ENCODE measurements at places on chromosomes 11 and 22.
A peak's percentile ranks its signal among the peaks of the same experiment; 100 is the strongest.

GRCh38 chr22:44660051-44660830 is 41.8 kb upstream of the PRR5 start:
- no peak overlapping the region for H3K27ac ChIP-seq
- peaks cover 4% of the 10 kb centered on the region for H3K27me3 ChIP-seq
- DNase-seq, result no peak
- H3K36me3 ChIP-seq, result no peaks in the 10 kb centered on the region
- peaks cover 35% of the 10 kb centered on the region for H3K4me1 ChIP-seq

- H3K27ac ChIP-seq, result no peak overlapping the region
- peaks cover 7% of the 10 kb centered on the region for H3K27me3 ChIP-seq
- DNase-seq, result peak; percentile 60
- no peaks in the 10 kb centered on the region for H3K36me3 ChIP-seq
- peaks cover 3% of the 10 kb centered on the region for H3K4me1 ChIP-seq
These were observed 11.5 kb downstream of the P2RX3 start for GRCh38 chr11:57349491-57350274.

DNA sequence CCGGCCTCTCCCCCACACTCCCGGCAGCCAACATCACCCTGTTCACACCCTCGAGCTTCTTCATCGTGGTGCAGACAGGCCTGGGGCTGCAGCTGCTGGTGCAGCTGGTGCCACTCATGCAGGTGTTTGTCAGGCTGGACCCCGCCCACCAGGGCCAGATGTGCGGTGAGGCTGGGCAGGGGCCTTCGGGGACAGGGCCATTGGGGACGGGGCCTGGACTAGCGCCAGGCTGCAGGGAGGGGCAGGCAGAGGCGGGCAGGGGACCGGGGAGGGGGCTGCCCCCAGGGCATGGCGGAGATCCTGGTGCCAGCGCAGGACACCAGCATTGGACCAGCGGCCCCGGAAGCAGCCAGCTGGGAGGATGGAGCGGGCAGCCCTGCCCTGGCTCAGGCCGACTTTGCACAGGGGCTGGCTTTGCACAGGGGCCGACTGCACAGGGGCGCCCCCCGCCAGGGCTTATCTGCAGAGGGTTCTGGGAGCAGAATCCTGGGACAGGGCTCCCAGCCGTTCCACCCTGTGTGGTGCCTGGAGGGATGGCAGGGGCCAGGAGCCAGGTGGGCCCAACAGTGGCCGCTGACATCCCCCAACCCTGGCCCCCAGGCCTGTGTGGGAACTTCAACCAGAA is 8.6 kb downstream of the MUC5B start:
- no peaks in the 10 kb centered on the region for H3K4me1 ChIP-seq
- H3K27me3 ChIP-seq, result no peaks in the 10 kb centered on the region
- no peak overlapping the region for H3K4me3 ChIP-seq
- no peak overlapping the region for H3K27ac ChIP-seq

GRCh38 chr22:18980829-18981228 is 44.7 kb upstream of the PRODH start:
- H3K4me1 ChIP-seq, result no peaks in the 10 kb centered on the region
- no peaks in the 10 kb centered on the region for H3K27me3 ChIP-seq
- no peak overlapping the region for H3K27ac ChIP-seq

DNA sequence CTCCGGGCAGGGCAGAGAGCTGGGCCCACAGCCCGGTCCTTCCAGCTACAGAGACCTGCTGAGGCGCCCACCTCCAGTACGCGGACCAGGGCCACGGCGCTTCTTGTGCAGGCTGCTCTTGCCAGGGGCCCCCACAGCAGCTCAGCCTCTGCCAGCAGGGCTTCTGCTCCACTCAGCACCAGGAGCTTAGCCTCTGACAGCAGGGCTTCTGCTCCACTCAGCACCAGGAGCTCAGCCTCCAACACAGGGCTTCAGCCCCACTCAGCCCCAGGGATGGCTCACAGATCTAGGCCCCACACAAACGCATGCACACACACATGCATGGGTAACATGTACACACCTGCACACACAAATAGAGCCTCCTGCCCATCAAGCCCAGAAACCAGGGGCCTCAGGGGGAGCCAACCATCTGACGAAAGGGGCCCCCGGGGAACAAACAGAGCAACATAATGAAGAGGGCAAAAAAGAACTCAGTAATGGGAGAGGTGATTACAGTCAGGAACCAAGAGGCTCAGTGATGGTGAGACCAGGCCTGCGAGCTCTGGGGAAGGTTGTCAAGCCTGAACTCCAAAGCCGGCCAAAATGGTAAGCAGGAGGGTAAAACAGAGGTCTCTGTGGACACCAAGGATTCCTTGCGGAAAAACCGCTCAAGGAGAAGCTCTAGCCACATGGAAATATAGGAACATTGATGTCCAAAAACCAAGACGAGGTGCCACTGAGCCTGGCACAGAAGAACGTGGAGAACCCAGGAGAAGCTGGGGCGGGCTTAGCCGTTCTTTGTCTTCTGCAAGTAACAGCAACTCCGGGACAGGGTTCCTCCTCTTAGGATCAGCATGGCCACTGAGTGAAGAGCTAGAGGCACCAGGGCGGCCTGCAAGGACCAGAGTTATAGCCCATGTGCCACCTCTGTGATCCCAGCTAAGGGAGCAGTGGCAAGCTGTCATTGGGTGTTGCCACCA is 46.5 kb downstream of the GNB1L start:
- no peak overlapping the region for H3K27ac ChIP-seq
- H3K36me3 ChIP-seq, result no peaks in the 10 kb centered on the region
- DNase-seq, result no peak

- DNase-seq, result no peak
- H3K36me3 ChIP-seq, result no peaks in the 10 kb centered on the region
- peaks cover 27% of the 10 kb centered on the region for H3K4me1 ChIP-seq
- peak overlapping the region; percentile 91 for H3K27ac ChIP-seq
- peak overlapping the region; percentile 72 for H3K4me3 ChIP-seq
These were observed 10.9 kb downstream of the PIM3 start for GRCh38 chr22:49971232-49972162.

DNA sequence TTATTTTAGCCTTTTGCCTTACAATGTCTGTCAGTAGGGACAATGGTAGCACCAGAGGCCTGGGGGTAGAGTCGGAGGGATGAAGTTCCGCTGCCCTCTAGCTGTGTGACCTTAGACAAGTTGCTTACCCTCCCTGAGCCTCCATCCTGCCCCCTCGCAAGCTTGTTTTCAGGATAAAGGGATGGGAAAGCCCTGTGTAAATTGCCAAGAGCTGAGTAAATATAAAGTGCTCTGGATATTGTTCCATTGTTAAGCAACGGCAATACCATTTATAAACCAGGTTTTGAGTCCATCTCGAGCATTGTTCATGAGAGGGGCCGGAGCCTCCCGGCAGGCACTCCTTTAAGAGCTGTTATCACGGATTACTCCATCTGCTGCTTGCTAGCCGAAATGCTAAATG is 72.9 kb downstream of the ZBTB16 start:
- H3K27me3 ChIP-seq, result no peaks in the 10 kb centered on the region
- H3K36me3 ChIP-seq, result no peaks in the 10 kb centered on the region
- H3K4me1 ChIP-seq, result peaks cover 31% of the 10 kb centered on the region
- H3K4me3 ChIP-seq, result no peak overlapping the region
- no peak overlapping the region for H3K27ac ChIP-seq

- DNase-seq, result no peak
- H3K27me3 ChIP-seq, result no peaks in the 10 kb centered on the region
- peaks cover 51% of the 10 kb centered on the region for H3K36me3 ChIP-seq
- H3K4me1 ChIP-seq, result peaks cover 13% of the 10 kb centered on the region
These were observed 6.9 kb upstream of the NRXN2 start for GRCh38 chr11:64729851-64730382.

GRCh38 chr22:38148245-38148644 is 33.4 kb downstream of the PLA2G6 start:
- H3K27ac ChIP-seq, result no peak overlapping the region
- H3K27me3 ChIP-seq, result no peaks in the 10 kb centered on the region
- H3K36me3 ChIP-seq, result peaks cover 8% of the 10 kb centered on the region
- H3K4me3 ChIP-seq, result no peak overlapping the region
- H3K4me1 ChIP-seq, result peaks cover 23% of the 10 kb centered on the region

- peak overlapping the region; percentile 97 for H3K4me3 ChIP-seq
- H3K27me3 ChIP-seq, result no peaks in the 10 kb centered on the region
- peaks cover 38% of the 10 kb centered on the region for H3K4me1 ChIP-seq
- H3K27ac ChIP-seq, result peak overlapping the region; percentile 98
These were observed 750 bp downstream of the XRCC6 start for GRCh38 chr22:41621911-41622179.

DNA sequence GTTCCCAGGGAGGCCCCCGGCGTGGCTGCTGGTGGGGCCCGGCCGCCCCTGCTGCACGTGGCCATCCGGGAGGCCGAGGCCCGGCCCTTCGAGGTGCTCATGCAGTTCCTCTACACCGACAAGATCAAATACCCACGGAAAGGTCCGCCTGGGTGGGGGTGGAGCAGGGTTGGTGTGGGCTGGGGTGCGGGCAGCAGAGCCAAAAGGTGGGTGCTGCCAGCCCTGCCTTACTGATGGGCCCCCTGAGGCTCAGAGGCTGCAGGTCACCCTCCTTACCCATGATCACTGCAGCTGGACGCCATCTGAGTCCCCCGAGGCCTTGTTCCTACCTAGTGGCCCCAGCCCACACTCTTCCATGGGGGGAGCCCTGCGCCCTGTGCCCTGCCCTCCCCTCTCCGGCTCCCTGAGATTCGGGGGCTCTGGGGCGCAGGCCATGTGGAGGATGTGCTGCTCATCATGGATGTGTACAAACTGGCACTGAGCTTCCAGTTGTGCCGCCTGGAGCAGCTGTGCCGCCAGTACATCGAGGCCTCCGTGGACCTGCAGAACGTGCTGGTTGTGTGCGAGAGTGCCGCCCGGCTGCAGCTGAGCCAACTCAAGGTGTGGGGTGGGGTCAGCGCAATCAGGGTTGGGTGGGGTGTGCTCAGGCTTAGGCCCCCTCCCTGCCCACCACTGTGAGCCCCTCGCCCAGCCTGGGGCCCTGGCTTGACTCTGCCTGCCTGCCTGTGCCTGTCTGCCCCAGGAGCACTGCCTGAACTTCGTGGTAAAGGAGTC is 7.6 kb downstream of the THAP7 start:
- peaks cover 11% of the 10 kb centered on the region for H3K4me1 ChIP-seq
- H3K36me3 ChIP-seq, result peaks cover 4% of the 10 kb centered on the region
- DNase-seq, result no peak
- H3K27ac ChIP-seq, result no peak overlapping the region

DNA sequence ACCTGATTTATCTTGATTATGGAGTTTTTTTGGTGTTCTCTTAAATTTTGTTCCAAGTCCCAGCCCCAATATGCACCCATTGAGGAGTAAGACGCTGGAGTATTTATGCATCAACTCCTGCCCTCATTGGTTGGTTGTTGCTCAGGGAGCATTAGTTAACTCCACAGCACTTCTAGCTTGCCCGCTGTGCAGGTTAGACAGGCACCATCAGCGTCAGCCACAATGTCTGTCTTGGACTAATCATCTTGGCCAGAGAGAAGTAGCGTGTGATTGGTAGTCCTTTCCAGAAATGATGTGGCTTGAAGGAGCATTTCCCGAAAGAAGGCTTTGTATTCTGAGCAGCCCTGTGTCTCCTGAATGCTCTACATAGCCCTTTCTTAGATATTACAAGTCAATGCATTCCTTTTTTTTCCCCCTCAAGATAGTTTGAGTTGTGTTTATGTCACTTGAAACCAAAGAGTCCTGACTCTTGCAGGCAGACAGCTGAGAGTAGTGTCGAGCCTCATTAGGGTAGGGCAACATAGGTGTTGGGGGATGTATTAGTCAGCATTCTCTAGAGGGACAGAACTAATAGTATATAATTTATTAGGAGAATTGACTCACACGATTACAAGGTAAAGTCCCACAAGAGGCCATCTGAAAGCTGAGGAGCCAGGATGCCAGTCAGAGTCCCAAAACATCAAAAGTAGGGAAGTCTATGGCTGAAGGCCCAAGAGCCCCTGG is 94.6 kb upstream of the RCN1 start:
- H3K36me3 ChIP-seq, result no peaks in the 10 kb centered on the region
- no peaks in the 10 kb centered on the region for H3K27me3 ChIP-seq
- no peak for DNase-seq
- peaks cover 14% of the 10 kb centered on the region for H3K4me1 ChIP-seq
- no peak overlapping the region for H3K4me3 ChIP-seq

- DNase-seq, result no peak
- no peak overlapping the region for H3K4me3 ChIP-seq
- H3K27ac ChIP-seq, result no peak overlapping the region
- H3K4me1 ChIP-seq, result no peaks in the 10 kb centered on the region
These were observed 185.4 kb downstream of the IGLL1 start for GRCh38 chr22:23394525-23395326.

- H3K36me3 ChIP-seq, result no peaks in the 10 kb centered on the region
- H3K4me1 ChIP-seq, result no peaks in the 10 kb centered on the region
- H3K27me3 ChIP-seq, result no peaks in the 10 kb centered on the region
- H3K4me3 ChIP-seq, result no peak overlapping the region
- H3K27ac ChIP-seq, result no peak overlapping the region
These were observed 26.3 kb upstream of the RFPL3 start for GRCh38 chr22:32331236-32331917.

DNA sequence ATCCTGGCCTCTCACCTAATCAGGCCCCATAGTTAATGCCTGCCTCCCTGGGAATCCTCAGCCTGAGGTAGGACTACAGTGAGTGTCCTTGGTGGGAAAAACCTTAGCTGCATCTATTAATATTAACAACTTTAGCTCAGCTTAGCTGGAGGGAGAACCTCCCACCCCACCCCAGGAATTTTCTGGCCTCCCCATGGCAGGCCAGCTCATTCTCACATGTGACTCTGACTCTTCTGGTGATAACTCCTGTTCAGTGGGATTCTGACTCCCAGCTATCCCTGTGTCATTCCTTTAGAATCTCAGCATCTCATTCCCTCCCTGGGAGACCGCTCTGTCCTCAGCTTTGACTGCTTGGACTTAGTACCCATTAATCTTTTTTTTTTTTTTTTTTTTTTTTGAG is 14.5 kb downstream of the ART5 start:
- no peaks in the 10 kb centered on the region for H3K4me1 ChIP-seq
- no peak overlapping the region for H3K4me3 ChIP-seq
- no peak for DNase-seq
- no peaks in the 10 kb centered on the region for H3K27me3 ChIP-seq

DNA sequence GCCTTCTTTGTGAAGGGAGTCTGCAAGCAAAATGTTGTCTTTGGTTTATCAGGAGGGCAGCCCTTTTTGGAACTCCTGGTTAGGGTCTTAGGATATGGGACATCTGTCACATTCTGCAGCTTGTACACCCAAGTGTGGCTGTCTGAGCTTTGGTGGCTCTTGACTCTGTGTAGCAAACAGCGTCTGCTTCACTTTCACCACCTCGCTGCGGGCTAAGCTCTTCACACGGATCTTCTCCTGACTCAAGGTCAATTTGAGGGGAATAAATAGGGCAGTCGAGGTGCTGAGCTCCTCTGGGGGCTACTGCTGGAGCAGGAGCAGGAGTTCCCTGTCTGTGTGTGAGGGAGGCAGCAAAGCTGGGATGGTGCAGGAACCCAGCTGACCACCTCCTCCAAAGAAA is 10.6 kb downstream of the MICAL2 start:
- DNase-seq, result no peak
- H3K4me1 ChIP-seq, result peaks cover 77% of the 10 kb centered on the region
- H3K27me3 ChIP-seq, result no peaks in the 10 kb centered on the region
- peaks cover 13% of the 10 kb centered on the region for H3K36me3 ChIP-seq
- peak overlapping the region; percentile 44 for H3K27ac ChIP-seq
- H3K4me3 ChIP-seq, result no peak overlapping the region
